CD4-positive, alpha-beta T cell treated with Interleukin-1 beta for 1 hour (primary cell): ENCODE measurements at places on chromosomes 7 and 10.

DNA sequence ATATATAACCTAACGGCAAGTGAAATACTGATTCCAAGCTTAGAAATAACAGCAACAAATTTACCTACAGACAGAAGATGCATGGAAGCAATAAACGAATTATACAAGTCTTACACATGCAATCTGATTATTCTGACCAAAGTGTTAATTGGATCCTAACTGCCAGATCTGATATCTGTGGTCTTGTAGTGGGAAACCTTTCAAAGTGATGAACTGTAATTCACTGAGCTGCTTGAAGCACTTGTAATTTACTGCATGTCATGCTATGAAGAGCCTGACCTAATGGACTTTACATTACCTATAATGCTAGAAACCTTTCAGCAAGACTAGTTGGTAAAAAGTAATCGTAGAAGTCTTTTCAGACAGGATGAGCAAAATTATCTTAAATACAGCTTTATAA is 205.6 kb downstream of the FOXP2 start:
- DNase-seq: no peak

DNA sequence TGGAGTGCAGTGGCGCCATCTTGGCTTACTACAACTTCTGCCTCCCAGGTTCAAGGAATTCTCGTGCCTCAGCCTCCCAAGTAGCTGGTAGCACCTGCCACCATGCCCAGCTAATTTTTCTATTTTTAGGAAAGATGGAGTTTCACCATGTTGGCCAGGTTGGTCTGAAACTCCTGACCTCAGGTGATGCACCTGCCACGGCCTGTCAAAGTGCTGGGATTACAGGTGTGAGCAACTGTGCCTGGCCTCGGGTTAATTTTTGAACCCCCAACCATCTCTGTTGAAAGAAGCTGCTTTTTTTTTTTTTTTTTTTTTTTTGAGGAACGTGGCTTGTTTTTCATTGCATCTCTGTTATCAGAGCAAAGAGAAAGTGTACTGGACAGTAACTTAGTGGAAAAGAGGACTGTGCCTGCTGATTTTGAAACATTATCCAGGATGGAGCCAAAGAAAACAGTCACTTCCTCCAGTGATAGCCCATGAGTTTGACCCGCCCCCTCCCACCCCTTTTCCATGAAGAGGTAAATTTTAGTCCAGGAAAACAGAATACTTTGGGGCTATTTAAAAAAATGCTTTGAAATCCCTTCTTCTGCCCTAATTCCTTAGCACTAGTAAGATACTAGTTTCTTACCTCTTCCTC is 38.3 kb downstream of the WBP1L start:
- DNase-seq: no peak

DNA sequence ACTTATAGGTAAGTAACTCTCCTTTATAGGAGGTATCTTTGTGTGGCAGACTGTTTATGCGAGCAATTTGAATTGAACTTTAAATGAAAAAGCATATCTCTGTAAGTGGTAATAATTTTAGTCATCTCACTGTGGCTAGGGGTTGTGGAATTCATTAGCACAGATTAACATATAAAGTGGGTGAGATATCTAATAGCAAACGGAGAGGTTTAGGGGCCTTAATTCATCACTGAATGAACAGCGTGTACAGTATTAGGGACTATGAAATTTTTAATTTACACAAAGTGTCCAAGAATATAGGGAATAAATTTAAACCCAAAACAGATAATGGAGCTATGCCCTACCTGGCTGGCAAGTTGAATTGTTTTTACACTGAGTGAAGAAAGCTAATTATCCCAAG is 15.7 kb upstream of the FAM204A start:
- DNase-seq: no peak

DNA sequence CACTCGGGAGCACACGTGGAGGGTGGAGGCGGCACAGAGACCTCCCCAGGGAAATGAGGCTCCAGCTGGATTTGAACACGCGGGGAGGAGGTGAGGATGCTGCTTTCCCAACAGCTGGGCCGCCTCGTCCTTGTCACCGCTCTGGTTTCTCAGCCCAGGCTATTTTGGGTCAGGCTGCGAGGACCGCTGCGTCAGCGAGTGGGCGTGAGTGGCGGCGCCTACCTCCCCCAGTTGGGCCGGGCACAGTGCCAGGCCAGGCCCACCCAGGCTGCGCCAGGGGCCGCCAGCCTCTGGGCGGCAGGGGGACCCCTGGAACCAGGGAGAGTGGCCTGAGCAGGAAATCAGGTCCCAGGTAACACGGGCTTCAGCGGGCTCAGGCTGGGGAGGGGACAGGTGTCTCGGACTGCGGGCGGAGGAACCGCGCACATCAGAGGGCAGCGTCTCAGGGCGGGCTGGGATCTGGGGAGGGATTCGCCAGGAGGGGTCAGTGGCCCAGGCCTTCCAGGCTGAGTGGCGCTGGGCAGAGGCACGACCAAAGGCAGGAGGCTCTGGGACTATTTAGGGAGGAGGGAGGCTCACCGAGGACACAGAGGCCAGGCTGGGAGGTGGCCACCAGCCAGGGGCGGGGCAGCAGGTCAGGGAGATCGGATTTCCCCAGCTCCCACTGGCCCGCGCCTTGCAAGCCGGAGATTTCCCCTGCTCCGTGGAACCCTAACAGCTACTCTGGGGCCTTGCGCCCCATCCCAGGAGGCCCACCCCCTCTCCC is 125.2 kb upstream of the RET start:
- DNase-seq: no peak

GRCh38 chr7:75776295-75776971 is 4.4 kb upstream of the CCL26 start:
- DNase-seq: peak; percentile 51

DNA sequence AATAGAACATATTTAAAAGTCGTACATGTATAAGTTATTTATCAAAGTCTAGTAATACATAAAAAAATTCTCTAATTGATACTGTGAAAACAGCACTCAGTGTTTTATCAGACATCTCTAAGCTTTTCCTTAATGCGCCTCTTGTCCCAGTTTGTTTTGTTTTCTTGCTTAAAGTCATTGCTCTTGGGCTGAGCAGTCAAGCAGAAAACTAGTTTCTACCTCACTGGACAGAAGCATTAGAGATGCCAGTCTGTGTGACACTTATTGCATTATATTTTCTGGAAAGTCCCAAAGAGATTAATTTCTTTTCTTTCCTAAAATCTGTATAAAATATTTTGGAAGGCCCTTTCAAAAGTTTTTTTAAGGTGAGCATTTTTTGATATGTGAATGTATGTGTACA is 236.2 kb downstream of the PCLO start:
- DNase-seq: no peak

DNA sequence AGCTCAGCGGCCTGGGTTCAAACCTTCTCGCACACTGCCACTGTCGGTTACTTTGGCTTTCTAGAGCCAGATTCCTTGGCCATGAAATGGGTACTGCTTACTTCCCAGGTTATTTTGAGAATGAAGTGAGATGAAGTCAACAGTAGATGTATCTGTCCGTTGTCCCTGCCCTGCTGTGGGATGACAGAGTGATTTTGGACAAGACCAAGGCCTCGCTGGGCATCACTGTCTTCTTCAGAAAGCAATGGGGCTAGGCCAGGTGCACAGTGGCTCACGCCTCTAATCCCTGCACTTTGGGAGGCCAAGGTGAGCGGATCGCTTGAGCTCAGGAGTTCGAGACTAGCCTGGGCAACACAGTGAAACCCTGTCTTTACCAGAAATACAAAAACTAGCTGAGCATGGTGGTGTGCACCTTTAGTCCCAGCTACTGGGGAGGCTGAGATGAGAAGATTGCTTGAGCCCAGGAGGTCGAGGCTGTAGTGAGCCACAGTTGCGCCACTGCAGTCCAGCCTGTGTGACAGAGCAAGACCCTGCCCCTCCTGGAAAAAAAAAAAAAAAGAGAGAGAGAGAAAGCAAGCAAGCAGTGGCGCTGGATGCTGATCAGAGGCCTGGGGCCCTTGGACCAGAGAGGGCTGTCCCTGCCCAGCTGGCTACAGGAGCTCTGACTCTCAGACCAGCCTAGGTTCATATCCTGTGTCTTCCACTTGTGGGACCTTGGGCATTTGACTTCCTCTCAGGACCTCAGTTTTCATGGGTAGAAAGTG is 25.8 kb downstream of the ZMIZ1 start:
- no peak for DNase-seq

DNA sequence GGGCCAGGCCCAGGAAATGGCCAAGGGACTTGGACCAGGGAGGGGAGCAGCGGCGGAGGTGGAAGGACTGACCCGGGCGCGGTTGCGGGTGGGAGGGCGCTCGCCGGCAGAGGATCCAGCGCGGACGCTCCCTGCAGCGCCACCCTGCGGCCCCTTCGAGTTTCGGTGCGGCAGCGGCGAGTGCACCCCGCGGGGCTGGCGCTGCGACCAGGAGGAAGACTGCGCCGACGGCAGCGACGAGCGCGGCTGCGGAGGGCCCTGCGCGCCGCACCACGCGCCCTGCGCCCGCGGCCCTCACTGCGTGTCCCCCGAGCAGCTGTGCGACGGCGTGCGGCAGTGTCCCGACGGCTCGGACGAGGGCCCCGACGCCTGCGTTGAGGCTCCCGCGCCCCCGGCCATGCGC is 16.8 kb upstream of the ZNF467 start:
- DNase-seq: peak; percentile 21

DNA sequence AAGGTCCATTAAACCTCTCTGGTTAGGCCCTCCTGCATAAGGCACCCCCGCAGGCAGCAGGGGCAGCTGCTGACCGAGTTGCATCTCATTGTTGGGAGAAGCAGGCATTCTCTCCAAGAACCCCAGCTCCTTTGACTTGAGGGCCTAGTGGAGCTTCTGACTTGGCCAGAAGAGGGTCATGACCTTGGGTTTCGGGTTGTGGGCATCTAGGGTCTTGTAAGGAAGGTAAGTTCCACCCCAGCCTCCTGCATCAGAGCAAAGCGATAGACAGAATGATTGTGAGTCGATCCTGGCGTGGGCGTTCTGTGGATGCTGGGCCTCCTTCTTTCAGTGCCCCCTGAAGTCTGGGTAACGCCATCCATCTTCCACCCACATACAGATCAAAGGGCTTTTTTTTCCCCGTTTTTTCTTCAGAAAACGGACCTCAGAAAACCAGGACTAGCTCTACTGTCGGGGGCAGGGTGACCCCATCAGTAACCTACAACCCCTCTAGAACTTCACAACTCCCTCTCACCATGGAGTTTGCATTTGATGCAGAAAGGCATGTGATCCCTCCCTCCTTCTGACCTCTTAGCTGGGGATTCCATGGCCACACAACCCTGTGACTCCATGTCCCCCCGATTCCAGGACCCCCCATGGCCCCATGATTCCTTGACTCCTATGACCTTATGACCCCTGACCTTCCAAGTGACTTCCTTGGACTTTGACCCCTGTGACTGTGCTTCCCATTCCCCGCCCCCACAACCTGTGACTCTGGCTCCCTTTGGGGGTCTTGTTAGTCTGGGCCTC is 3.0 kb downstream of the SEMA4G start:
- DNase-seq: no peak

GRCh38 chr7:45157286-45157652 is 322 bp upstream of the RAMP3 start:
- no peak for DNase-seq

GRCh38 chr10:122267849-122268737 is 3.0 kb upstream of the BTBD16 start:
- peak; percentile 19 for DNase-seq

DNA sequence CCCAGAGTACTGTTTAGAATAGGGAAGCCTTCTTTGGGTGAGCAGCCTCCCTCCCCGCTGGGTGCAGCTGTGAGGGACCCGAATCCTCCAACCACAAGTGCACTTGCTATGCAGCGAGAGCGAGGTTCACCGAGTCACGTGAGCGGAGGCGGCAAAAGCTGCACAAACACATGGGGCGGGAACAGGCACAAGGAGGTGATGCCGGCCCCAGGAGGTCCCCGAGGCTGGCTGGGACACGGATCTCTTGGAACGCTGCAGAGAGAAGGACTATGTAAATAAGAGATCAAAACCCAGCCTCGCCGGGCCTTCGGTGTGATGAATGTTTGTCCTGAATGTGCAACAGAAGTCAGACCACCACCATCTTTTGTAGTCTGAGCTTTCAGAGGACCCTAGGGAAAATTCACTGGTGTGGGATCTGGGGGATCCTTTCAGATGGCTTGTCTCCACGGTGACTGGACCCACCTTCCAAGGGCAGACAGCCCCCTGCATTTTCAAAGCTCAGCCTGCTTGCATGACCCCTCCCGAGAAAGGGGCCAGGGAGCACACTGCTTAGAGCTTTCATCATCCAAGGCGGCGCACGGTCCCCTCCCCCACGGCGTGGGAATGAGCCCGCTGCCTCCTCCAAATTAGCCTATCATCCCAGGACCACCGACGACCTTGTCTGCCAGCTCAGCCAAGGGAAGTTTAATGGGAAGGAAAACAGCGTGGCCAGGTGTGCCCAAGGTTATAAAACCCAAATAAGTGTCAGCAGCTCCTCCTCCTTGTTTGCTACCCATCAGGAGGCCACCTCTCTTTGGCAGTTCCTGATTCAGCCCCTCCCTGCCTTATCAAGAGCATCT is 327.7 kb downstream of the CXCL12 start:
- DNase-seq: no peak

DNA sequence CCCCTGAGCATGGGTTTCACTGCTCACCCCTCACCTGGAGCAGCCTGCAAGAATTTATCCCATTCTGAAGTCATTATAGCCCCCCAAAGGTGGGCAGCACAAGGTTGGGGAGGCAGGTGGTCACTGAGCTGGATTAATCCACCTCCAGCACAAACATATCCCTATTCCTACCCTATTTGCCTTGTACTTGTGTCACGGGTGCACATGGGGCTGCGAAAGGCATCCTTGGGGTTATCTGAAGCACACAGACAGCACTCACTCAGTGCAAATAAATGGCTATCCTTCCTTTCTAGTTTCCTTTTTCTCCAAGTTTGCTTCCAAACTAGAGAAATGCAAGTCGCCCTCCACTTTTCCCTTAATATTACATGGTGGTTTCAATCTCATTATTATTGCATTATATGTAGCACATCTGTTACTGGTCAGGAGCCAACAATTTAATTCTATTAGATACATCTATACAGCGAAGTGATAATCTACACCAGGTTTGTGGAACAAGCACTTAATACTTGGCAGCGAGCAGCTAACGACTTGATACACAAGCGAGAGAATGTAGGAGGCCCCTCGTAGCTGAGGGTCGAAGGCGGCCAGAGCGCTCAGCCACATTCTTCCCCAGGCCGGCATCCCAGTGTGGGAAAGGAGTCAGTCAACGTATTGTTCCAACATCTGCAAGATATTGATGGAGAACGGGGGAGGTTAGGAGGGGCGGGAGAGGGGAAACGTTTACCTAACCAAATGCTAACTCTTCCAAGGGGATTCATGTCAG is 121.3 kb upstream of the HABP2 start:
- no peak for DNase-seq
